ENCODE measurements at places on chromosomes 16 and 17.
A peak's percentile ranks its signal among the peaks of the same experiment; 100 is the strongest.

- no peak for DNase-seq
Observed at GRCh38 chr17:60781880-60782412, 104.3 kb downstream of the BCAS3 start.

GRCh38 chr16:67773099-67773498, 33.3 kb downstream of the RANBP10 start:
- peak; percentile 15 for DNase-seq

DNA sequence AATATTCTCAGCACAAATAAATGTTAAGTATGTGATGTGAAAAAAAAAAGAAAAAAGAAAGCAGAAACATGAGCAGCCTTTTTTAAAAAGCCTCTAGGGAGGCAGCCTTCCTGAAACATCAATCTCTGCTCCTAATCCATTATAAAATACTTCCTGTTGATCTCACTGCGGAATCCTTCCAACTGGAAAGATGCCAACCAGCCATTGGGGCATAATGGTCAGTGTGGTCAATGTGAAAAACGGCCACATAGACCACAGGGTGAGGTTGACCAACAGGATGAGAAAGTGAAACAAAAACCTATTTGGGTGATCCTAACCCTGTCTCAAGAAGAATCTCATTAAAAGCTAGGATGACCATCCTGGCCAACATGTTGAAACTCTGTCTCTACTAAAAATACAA, 26.1 kb upstream of the ABCA8 start:
- DNase-seq, result no peak

DNA sequence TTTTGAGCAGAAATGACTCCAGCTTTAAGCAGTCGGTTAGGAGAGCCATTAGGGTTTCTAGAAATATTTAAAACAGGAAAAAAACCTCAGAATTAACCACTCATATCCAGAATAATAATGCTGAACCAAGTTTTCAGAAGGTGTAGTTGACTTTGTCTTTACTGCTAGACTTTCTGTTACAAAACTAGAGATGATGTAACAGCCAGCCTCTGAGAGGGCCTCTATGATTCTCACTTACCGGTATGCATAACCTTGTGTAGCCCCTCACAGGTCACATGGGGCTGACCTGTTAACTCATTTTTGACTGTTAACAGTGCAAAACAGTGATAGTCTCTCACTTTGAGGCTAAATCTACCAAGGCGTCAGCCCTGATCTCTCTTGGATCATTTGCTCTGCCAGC, 74.3 kb downstream of the TEX14 start:
- no peak for DNase-seq

- DNase-seq, result no peak
Observed at GRCh38 chr17:17176341-17176740, 29.8 kb downstream of the PLD6 start.

- DNase-seq, result no peak
Observed at GRCh38 chr17:74391771-74392170, 24.5 kb downstream of the GPR142 start.

GRCh38 chr16:1890708-1891050, 18.7 kb upstream of the MEIOB start:
- no peak for DNase-seq

DNA sequence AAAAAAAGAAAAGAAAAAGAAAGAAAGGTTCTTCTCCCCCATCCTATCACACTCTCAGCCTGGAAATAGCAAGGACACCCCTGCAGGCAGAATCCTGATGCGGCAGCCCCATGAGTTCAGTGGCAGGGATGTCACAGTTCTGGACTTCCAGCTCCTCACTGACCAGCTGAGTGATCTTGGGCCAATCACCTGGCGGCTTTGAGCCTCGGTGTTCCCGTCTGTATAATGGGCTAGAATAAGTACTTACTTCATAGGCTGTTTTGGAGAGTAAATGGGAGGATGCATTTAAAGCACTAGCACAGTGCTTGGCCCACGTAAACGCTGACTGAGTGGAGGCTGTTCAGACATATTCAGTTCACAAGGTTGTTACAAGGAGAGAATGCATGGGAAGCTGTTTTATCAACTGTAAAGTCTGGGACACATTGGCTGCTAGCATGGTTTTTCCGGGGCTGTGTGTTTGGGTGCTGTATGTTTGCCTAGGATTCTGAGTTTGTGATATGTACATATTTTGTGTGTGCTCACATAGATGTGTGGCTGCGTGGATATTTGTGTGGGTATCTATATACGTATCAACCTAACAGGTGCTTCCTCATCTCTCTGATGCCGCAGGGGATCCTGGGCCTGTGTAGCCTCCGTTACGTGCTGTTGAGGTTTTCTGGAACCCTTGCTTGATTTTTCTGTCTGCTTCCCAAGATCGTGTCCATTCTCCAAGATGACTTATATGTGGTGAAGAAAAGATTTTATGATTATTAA, 3.4 kb downstream of the BHLHA9 start:
- no peak for DNase-seq

DNA sequence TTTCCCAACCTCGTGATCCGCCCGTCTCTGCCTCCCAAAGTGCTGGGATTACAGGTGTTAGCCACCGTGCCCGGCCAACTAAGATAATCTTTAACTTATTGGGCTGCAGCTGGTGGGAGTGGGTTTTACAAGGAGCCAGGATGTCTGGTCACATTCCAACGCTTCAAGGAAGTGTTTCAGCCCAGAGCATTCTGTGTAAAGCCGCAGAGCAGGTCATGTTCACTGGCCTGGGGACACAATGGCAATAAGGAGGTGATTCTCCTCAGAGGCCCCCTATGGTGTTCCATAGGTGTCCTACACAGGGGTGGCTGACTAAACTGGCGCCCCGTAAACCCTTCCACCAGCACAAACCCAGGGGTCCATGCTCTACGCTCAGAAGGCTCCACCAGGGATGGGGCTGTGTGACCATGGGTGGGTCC, 1.2 kb downstream of the QPRT start:
- DNase-seq, result no peak

GRCh38 chr17:68576137-68576536, 25.0 kb downstream of the FAM20A start:
- DNase-seq, result no peak

- no peak for DNase-seq
Observed at GRCh38 chr16:57069635-57070370, 22.6 kb upstream of the CPNE2 start.

- no peak for DNase-seq
Observed at GRCh38 chr17:12485361-12485906, 180.3 kb upstream of the MYOCD start.

GRCh38 chr17:19759568-19760549, 11.8 kb upstream of the ALDH3A1 start:
- no peak for DNase-seq
